ENCODE measurements at places on chromosomes 3 and 15.

GRCh38 chr3:73727117-73727821, 102.5 kb upstream of the PDZRN3 start:
- no peak for DNase-seq

GRCh38 chr15:88419830-88420229, 47.4 kb downstream of the MRPL46 start:
- DNase-seq = no peak

GRCh38 chr15:101390060-101390459, 95.0 kb upstream of the SNRPA1 start:
- no peak for DNase-seq

DNA sequence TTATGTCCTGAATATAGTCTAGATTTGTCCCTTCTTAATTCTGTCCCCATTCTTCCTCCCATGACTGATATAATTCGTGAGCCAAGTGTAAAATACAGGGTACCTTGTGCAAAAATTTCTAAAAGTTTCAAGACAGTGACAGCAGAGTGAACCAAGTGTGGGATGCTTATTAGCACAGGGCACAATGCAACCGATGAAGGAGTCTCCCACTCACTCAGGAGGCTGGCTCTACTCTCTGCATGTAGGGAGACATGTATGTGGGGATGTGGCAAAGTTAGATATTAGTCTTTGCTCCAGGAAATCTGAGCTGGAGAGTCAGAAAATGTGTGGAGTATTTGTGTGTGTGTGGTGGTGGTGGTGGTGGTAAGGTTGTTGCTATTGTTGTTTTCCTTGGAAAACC, 305.9 kb downstream of the CHL1 start:
- no peak for DNase-seq

- no peak for DNase-seq
Observed at GRCh38 chr3:190027116-190027515, 93.6 kb downstream of the P3H2 start.

- no peak for DNase-seq
Observed at GRCh38 chr3:100761211-100761942, 52.1 kb downstream of the TFG start.

DNA sequence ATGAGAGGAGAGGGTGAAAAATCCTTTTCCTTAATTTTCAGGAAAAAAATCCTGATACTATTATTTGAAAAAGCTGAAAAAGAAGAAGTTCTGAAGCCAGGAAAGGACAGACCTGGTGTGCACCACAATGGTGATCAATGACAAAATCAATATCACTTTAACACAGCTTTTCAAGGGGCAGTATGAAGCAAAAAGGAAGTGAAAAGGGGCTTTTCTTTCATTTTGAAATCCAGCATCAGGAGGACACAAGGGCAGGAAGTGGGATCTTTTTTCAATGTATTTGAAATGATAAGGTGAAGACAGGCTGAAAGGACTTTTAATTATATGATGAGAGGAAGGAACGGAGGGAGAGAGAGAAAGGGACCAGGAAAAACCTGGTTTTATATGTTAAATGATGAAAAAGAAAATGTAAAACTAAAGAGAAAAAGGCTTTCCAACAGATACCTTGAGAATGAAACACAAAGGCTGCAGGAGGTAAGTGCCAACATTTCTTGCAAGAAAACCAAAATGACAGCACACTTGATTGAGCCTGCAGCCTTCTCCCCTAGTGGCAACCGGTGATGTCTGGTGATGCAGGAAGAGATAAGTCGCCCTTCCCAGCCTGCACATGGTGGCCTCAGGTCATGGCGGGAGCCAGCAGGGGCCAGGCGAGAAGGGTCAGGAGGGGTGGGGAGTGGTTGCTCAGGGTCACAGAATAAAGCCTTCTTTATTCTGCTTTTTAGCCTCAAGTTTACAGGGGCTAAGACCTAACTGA, 236.7 kb upstream of the WNT5A start:
- no peak for DNase-seq

DNA sequence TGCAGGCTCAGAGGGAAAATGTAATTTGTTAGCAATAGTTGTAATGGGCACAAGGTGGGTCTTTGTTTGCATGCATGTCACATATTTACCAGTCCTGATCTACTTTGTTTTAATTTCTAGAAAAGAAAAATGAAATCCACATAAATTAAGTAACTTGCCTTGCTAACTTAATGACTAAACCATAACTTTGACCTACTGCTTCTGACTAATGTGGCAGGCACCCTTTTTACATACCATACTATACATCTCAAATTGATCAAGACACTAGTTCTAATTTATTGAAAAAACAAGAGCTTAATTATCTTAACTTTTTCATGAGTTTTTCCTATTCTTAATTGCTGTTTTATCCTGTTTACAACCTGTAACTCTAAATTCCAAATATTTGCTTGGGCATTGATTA, 93.2 kb downstream of the ATP11B start:
- DNase-seq = no peak

DNA sequence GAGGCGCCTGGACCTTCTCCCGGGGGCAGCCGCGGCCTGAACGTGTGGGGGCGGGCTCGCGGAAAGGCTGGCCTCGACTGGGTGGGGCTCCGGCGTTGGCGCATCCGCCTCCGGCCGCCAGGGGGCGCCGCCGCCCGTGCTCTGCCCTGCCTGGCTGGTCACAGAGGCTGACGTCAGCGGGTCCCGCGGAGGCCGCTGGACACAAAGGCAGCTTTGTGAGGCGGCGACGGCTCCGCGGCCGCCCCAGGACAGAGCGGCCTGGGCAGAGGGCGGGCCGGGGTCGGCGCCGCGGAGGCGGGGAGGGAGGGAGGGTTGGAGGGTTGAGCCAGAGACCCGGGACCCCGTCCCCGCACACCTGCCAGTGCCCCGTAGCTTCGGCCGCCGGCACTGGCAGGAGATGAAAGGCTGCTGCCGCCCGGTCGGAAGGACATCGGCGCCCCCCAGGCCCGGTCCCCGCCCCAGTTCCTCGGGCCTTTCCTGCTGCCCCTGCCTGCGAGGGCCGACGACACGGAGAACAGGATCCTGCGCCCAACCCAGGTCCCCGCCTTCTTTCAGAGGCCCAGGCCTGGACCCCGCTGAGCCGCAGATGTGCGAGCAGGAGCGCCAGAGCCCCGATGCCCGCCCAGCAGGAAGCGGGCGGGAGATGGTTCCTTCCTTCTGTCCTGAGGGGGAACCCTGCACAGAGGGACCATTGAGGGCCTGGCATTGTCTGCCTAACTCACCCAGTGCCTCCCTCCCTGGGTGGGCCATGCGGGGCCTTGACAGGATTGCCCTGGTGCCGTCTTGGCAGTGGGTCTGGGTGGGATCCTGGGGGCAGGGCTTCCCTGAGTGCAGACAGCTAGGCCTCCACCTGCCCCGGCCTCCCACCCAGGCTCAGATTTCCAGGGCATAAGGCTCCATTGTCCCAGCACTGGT, 8.7 kb upstream of the SEMA3B start:
- DNase-seq = peak; percentile 71

DNA sequence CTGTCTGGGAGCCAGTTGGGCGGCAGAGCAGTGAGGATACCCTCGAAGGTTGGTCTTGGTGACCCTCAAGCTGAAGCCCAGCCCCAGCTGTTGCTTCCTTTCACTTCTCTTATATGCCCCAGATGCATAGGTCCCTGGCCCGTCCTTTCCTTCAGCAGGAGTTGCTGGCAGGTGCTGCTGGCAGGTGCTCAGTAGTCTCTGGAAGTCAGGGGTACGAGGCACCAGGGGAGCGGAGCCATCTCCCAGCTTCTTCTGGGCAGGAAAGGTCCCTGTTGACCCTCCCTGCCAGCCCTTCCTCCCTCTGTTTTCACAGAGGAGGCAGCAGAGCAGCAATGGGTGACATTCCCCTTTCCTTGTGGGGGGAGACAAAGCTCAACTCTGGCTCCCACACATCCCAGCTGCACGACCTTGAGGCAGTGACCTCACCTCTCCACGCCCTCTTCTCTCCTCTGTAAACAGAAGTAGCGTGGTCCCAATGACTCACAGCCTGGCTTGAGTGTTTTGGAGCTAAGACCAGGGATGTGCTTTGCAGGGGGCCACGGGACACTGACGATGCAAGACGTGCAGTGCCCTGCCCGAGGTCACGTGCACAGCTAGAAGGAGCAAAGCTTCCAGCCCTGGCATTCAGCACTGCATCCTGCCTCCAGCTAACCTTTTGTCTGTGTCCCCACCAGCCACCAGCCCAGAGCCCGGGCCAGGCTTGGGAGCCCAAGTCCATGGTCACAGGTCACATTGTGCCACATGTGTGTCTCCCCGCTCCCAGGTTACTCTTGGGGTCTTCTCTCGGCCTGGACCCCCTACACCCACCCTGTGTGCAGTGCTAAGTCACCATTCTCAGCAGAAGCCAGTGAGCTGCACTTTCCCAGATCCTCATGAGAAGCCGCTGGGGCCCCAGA, 49.7 kb downstream of the SLC6A6 start:
- DNase-seq = no peak

GRCh38 chr3:106371971-106372805, 503.4 kb upstream of the CBLB start:
- DNase-seq = no peak

DNA sequence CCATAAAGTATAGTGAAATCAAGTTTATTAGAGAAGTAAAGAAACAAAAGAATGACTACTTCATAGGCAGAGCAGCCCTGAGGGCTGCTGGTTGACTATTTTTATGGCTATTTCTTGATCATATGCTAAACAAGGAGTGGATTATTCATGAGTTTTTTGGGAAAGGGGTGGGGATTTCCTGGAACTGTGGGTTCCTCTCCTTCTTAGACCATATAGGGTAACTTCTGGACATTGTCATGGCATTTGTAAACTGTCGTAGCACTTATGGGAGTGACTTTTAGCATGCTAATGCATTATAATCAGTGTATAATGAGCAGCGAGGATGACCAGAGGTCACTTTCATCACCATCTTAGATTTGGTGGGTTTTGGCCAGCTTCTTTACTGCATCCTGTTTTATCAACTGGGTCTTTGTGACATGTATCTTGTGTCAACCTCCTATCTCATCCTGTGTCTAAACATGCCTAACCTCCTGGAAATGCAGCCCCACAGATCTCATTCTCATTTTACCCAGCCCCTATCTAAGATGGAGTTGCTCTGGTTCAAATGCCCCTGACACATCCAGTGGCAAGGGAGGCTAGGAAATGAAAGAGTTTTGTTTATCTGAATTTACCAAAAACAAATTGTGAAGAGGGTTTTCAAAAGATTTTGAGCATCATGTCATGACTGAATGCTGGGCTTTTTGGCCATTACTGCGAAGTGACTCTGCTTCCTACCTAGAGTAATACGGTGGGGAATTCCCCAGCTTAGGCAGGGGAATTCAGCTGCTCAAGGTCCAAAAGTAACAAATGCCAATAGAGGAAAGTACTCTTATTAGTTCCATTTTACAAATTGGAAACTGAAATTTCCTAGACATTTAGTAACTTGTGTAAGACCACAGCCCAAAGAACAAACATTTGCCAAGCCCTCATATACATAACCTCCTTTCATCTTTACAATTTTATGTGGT, 6.2 kb upstream of the SPSB4 start:
- DNase-seq = no peak

DNA sequence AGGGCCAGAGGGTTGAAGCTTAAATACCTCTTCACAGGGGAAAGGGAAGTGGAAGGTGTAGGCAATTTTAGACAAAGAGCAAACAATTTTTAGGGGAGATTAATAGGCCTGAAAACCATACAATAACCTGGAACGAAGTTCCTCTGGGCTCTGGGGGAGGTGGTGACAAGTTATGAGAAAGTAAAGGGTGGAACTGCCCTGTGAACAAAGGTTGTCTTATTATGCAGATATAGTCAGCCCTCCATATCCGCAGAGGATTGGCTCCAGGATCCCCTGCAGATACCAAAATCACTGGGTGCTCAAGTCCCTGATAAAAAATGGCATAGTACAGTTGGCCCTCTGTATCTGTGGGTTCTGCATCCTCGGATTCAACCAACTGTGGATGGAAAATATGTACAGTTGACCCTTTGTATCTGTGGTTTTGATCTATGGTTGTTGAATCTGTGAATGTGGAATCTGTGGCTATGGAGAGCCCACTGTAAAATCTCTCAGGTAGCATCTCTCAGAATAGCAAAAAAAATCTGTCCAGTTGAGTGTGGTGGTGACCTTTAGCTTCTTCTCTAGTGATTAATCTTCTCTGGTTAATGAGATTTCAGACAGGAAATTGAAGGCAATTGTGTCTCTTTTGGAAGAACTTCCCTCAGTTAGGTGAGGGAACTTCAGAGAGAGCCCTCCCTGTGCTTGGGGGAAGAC, 40.2 kb downstream of the CLEC3B start:
- DNase-seq = no peak

- DNase-seq = no peak
Observed at GRCh38 chr15:59353994-59354416, 18.7 kb downstream of the MYO1E start.

- DNase-seq = no peak
Observed at GRCh38 chr3:194205675-194206133, 69.8 kb downstream of the HES1 start.

DNA sequence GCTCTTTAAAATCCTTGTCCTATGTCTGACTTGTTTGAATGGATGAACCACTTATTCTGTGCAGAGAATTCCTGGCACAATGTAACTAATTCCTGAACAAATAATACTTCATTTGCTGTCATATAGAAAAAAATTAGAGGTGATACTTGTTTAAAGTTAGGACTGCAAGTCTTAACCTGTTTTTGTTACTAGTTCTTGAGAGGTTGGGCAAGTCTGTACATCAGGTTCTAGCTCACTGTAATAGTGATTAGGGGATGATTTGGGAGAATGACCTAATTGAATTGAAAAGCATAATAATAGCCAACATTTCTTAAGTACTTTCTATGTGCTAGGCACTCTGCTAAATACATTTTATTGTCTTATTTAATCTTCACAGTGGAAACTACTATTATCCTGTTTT, 49.3 kb downstream of the GMPS start:
- no peak for DNase-seq

DNA sequence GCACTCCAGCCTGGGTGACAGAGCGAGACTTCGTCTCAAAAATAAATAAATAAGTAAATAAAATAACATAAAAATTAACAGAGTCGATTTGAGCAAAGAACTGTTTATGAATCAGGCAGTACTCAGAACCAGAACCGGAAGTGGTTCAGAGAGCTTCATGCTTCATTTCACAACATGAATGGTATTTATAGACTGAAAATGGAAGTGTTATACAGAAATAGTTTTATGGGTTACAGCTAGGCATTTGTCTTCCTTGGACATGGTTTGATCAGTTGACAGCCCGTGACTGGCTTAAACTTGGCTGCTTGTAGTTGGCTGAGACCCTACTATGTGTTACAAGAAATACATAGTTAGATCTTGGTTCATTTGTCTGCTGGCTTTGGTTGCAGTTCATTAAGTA, 216.0 kb upstream of the MCTP2 start:
- no peak for DNase-seq

DNA sequence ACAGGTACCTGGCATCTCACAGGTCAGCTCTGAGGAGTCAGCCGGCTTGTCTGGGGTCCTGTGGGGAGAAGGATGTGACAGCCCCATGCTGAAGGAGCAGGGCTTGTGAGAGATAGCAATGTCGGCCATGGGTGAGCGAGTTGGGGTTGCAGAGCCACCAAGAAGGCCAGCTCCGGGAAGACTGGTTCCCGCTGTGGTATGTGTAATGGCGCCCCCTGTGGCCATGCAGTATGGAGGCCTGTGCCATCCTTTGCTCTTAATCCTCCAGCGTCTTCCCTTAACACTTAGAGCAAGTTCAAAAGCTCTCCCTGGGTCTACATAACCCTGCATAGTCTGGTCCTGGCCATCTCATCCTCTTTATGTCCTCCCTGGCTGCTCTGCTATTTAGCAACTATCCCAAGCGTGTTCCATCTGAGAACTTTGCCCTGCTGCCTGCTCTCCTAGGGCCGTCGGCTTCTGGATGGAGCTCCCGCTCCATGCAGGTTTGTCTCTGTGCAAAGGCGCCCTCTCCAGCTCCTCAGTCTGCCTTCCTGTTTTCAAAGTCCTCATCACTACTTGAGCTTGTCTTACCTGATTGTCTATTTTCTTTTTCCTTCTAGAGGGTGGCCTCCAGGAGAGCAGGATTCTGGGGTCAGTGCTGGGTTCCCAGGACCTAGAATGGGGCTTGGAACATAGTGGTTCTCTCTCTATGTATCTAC, 40.8 kb upstream of the IQCF6 start:
- no peak for DNase-seq

Data from stimulated activated CD8-positive, alpha-beta memory T cell treated with anti-CD3 and anti-CD28 coated beads, Interleukin-12 subunit alpha, Interleukin-12 subunit beta, amount 100 ng/mL, for 4 hours (primary cell).